ENCODE measurements at places on chromosomes 6 and 20.

DNA sequence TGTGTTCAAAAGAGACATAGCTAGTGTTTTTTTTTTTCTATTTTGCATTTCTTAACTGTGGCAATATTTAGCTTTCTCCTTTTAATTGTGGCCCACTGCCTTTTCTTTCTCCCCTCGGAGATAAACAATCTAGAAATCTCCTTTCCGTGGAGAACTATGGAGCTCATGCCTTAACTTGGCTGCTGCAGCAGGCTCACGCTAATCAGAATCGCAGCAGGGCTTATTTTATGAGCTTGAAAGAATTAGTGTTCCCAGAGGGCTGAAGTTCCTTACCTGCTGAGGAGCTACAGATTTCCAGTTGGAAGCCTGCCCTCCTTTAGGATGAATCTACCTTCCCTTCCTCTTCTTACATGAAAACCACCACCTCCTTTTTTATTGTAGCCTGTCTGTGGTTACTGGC, 35.6 kb downstream of the CTNNBL1 start:
- DNase-seq = no peak

- no peak for DNase-seq
Measured at GRCh38 chr6:85004361-85004995, 240.1 kb upstream of the TBX18 start.

DNA sequence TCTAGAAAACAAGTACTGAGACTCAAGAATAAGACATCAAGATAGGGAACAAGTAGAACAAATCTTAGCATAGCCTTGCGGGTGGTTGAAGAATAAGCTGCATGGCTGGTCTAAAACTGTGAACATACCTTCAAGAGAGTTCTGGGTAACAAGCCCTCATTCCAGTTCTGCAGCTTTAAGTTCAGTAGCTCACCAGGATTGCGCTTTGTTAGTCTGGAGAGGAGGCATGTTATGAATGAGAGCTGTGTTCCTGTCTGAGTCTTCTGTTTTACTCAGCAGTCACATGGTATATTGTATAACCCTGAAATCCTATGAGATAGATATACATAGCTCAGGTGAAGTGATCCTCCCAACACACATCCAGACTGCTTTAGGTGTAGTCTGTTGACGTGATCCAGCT, 406.6 kb upstream of the IRAK1BP1 start:
- no peak for DNase-seq

GRCh38 chr6:56329271-56330050, 82.1 kb upstream of the COL21A1 start:
- DNase-seq = no peak

All from progenitor cell of endocrine pancreas (in vitro differentiated cells).